ENCODE measurements at places on chromosomes 7 and 10.

GRCh38 chr10:7649673-7650300, 17.0 kb downstream of the ITIH5 start:
- no peak for DNase-seq

GRCh38 chr10:121696854-121697253, 98.6 kb upstream of the FGFR2 start:
- no peak for DNase-seq

DNA sequence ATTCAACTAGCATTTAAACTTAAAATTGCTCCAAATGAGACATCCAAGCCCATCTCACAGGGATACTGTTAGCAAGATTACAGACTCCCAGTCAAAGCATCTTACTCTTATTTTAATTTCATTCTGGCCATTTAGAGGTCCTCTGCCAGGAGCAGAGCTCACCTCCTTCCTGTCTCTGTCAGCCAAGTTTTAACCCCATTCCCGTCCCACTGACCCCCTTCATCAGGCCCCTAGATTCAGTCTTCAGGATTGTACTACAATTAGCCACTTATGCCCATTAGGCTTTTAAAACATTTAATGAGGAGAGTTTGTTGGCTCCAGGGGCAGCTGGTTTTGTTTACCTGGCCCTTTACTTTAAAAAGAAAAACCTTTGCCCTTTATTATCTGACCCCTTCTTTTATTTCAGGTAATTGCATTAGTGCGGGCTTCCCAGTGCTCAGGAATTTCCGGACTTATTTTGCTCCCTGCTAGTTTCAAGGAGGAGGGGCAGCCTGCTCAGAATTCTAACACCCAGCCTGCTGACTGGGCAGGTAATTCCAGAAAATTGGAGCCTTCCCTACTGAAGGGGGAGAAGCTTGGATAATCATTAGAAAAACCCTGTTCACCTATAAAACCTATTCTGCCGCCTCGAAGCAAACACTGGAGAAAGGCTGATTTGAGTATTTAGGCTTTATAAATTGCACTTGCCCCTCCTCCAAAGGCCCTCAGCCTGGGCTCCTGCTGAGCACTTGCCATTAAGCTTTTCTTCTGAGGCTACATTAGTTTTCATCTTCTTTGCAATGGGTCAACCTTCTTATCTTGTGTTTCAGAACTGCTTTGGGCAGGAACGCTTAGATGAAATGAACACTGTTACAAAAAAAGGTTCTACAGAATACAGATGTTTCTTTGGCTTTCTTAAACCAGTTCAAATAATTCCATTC, 200.5 kb upstream of the HPS1 start:
- no peak for DNase-seq

- no peak for DNase-seq
These were observed 13.8 kb upstream of the POT1 start for GRCh38 chr7:124943472-124943871.

DNA sequence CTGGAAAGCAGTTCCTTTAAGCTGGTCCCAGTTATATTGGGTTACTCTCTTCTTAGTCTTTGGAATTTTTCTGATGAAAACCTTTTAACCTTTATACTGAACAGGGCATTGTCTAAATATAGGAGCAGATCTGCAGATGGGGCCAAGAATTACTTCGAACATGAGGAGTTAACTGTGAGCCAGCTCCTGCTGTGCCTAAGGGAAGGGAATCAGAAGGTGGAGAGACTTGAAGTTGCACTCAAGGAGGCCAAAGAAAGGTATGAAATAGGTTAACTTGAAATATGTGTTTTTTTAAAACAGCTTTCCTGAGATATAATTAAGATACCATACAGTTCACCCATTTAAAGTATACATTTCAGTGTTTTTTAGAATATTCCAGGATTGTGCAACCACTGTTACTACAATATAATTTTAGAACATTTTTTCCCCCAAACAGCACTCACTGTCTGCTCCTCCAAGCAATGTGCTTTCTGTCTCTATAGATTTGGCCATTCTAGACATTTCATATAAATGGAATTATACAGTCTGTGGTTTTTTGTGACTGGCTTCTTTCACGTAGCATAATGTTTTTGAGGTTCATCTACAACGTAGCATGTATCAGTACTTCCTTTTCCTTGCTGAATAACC, 18.9 kb downstream of the OPTN start:
- no peak for DNase-seq

GRCh38 chr7:116671681-116672595, at the start of gene MET:
TSS of gene MET (plus strand) at chr7:116672196. CDS start at chr7:116699085, 26,889 bp downstream.
- DNase-seq, result no peak

DNA sequence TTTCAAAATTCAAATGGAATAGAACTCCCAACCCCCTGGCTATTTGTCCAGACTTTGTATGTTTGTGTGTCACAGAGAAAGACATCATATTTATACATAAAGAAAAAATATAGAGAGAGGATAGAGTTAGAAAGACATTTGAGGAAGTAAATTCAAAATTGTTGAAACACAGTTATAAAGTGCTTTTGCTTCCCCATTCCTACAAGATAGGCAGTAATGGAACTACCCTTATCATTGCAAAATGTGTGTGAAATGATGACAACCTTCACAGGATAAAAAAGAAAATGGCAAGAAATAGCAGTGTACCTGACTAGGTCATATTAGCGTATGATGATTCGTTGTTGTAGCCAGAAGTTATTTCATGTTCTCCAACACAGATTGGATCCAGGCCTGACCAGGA, 63.1 kb downstream of the FZD1 start:
- DNase-seq, result no peak

Data from stimulated activated CD8-positive, alpha-beta memory T cell treated with anti-CD3 and anti-CD28 coated beads, Interleukin-4, amount 100 ng/mL, for 4 hours (primary cell).